ENCODE measurements at places on chromosomes 1 and 21. TPM values are rescaled to one million over a fixed set of nuclear protein-coding genes. Genes with fewer than 3 reads are reported as not detected.

DNA sequence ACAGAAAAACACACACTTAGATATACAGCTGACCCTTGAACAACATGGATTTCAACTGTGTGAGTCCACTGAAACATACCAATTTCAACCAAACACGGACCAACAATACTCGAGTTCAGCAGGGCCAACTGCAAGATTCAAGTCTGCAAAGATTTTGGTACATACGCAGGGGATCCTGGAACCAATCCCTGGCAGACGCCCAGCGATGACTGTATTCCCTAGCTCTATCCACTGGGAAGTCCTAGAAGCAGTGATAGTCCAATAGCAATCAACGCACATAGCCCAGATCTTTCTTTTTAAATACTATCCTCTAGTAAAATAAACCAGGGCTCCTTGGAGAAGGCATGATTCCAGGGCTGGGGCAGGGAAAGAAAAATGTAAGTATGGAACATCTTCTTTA is 9.0 kb downstream of the DDX59 start:
- DNase-seq = no peak

GRCh38 chr1:209431813-209432442 is 151.6 kb upstream of the CAMK1G start:
- DNase-seq = no peak

DNA sequence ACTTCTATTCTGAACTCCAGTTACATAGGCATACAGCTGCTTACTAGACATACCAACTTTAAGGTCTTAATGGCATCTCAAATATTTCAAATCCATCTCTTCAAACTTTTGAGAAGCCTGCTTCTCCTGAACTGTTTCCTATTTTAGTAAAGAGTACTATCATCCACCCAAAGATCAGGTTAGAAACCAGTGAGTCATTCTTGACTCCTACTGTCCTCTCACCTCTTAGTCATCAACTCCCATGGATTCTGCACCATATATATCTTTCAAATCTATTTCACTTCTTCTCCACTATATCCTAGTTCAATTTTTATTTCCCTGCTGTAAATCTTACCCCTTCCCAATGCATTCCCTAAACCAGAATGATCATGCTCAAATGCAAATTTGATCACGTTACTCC is 18.1 kb upstream of the BEND5 start:
- no peak for DNase-seq

- DNase-seq = peak; percentile 28
These were observed 104.4 kb downstream of the PIK3R3 start for GRCh38 chr1:46027788-46028573.

- no peak for DNase-seq
These were observed 23.6 kb downstream of the ATP2B4 start for GRCh38 chr1:203649999-203650836.

- no peak for DNase-seq
These were observed 291.3 kb downstream of the TM2D1 start for GRCh38 chr1:61433646-61434045.

DNA sequence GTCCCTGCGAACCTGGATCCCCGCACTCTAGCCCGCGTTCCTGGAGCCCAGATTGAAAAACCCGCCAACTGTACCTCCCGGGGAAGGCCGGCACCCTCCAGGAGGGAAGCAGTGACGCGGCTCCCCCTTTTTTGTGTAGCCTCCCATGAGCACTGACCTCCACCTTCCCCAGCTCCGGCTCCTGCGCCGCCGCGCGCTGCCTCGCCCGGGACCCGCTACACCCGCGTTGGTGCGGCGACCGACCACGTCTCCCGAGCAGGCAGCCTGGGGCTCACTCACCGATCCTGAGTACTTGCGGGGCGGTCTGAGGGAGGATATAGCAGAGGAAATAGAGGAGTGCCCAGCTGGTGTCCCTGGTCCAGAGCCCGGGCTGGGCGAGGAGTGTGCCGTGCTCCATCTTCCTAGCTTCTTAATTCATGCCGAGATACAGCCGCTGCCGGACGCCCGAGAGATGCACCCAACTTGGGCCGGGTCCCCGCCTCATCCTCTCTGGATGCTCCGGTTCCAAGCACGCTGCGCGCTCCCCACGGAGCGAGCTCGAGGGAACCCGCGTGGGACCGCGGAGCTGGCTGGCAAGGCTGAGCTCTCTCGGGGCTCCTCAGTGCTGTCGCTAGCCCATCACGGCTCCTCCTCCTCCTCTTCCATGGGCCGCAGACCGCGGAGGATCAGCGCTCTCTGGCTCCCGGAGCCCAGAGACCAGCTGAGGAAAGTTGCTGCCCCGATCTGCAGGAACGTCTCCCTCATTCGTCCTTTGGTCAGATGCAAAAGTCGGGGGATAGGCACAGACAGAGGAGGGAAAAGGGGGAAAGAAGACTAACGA is 482 bp downstream of the GRIK1 start:
- no peak for DNase-seq

GRCh38 chr1:53371851-53372250 is 44.0 kb upstream of the LRP8 start:
- no peak for DNase-seq

DNA sequence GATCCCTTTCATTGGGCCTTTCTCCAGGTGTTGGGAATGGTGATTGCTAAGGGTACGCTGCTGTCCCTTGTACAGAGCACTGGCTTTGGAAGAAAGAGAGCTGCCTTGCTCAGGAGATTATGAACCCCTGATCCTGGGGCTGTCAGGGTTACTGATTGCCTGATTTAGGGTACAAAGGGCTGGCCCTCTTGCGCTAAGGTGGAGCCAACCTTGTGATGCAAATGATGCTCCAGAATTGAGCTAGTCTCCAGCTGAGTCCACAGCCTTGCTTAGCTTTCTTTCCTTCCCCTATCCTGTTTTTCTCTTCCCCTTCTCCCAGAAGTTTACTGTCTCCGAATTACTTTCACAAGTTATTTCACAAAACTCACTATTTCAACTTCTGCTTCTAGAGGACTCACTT is 334.7 kb downstream of the AMY1C start:
- no peak for DNase-seq

- no peak for DNase-seq
These were observed 26.2 kb downstream of the UBASH3A start for GRCh38 chr21:42429856-42430255.

DNA sequence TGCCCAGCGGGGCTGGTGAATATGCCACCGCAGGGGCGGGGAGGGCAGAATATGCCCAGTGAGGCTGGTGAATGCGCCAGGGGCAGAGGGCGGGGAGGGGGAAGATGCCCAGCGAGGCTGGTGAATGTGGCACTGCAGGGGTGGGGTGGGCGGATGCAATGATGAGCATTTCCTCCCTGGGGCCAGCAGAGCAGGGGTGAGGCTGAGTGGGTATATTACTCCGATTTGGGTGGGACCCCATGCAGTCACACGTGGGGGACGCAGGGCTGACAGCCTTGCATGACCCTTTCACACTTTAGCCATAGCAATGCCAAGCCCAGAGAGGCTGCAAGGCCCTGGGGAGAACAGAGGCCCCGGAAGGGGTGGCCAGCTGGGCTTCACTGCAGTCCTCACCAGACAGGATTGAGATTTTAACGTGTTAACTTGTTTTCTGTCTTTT is 9.3 kb upstream of the SLX9 start:
- DNase-seq = no peak

The FMO5 gene
- 3.4 TPM for total RNA-seq

DNA sequence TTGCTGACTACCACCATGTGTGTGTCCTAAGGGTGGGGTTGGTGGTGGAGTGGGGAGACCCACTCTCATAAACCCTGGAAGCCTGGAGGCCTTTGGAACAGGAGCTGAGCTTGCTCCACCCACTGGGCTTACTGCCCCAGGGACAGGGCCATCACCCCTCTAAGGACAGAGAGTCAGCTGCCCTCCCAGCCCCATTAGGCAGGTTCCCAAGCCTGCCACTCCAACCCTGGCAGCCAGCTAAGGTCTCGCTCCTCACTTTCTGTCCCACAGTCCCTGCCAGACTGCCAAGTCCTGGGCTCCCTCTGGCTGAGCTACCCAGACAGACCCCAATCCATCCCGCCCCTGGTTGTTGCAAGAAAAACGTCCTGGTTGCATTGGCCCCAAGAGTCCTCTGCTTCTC is 3.8 kb downstream of the NT5C1A start:
- no peak for DNase-seq

DNA sequence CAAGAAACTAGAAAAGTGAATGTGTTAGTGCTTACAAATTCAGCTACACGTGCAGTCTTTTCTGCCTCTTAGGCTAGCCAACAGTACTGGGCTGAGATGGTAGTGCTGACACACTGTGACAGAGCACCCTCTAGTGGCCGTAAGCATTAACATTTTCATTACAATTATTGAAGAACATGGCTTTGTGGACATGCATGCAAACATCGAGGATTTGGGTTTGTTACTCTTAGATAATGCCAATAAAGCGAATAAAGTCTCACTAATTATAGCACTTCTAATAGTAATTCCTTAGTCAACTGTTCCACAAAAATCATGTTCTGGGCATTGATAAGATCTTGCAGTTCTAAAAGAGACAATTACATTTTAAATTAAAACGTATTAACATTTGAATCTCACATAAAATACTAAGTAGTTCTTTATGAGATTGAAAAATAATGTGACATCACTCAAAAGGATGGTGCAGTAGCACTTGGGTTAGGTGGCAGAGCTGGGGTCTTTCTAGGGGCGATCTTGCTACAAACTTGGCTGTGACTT is 47.1 kb downstream of the MYSM1 start:
- DNase-seq = no peak

The OR2AK2 gene
- total RNA-seq = not detected

- DNase-seq = no peak
These were observed 14.3 kb upstream of the GPR157 start for GRCh38 chr1:9143250-9143649.

DNA sequence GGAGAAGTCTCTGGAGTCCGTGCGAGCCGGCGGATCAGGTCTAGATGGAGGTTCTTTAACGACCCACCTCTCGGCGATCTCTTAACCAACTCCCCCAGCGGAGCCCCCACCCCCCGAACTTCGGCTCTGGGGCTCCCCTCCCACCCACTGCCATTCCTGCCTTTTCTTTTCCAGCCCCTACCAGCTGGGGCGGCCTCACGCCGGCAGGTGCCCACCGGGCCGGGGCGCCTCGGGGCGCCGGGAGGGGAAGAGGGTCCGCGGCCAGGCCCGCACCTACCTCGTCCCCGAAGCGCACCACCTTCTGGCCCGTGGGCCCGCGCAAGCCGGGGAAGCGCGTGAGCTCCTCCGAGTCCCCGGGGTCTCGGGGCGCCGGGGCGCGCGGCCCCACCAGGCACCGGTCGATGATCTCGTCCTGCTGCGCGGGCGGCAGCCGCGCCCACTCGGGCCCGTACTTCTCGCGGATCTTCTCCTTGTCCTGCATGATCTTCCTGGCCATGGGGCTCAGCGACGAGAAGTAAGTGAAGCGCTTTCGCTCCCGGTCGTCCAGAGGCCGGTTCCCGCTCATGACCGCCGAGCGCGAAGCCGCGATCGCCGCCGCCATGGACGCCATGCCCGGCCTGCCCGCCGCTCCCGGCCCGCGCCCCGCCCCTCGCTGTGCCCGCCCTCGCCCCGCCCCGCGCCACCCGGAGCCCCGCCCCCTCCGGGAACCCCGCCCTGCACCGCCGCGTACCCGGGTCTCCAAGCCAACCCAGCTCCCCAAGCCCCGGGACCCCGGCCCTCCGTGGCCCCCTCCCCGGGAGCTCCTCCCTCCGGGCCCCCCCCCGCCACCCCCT is at the start of gene C1orf198:
C1orf198 (minus strand) TSS at position 619 of the 833 bp plus-strand sequence; CDS start at position 610, 9 bp downstream.
- DNase-seq = no peak

DNA sequence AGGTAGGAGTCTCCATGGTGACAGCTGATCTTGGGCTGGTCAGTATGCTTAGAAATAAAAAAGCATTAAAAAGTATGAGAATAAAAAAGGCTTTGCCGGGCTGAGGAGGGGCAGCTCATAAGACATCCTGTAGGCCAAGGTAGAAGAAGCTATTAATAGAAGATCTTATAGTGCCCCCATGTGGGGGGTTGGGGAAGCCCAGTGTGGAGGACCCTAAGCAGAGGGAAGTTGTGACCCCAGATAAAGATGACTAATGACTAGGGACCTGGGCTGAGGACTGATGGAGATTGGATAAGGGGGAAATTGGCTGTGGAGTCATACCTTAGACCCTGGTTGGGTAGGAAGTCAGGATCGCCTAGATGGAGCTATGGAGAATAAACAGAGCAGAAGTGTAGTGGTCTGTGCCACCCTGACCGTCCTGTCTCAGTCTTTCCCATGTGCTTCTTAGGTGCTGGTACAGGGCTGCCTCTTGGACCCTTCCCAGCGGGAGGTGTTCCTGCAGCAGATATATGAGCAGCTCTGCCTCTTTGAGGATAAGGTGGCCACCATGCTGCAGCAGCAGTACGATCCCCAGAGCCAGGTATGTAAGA is 25.0 kb downstream of the SZT2 start:
- DNase-seq = no peak

DNA sequence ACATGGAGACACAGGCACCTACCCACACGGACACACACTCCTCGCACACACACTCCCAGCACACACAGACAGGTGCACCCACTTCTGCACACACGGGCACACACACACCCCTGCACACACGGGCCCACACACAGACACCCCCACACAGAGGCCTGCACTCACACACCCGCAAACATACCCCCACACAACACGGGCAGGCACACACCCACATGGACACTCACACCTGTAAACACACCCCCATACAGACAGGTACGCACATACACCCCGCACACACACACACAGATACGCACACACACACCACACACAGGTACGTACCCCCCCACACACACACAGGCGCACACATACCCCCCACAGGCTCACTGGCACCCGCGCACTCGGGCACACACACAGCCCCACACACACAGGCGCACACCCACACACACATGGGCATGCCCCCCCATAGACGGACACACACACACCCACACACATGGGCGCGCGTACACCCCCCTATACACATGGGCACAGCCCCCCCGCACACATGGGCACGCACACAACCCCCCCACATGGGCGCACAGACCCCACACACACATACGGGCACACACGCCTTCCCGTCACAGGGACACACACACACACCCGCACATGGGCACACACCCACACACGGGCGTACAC is 6.1 kb downstream of the ATAD3A start:
- DNase-seq = no peak

The VSIG8 gene
- total RNA-seq = not detected

The KCND3 gene
- 8.1 TPM for total RNA-seq

The PRKAA2 gene
- total RNA-seq = 3.7 TPM

The IFNGR2 gene
- 89.6 TPM for total RNA-seq

DNA sequence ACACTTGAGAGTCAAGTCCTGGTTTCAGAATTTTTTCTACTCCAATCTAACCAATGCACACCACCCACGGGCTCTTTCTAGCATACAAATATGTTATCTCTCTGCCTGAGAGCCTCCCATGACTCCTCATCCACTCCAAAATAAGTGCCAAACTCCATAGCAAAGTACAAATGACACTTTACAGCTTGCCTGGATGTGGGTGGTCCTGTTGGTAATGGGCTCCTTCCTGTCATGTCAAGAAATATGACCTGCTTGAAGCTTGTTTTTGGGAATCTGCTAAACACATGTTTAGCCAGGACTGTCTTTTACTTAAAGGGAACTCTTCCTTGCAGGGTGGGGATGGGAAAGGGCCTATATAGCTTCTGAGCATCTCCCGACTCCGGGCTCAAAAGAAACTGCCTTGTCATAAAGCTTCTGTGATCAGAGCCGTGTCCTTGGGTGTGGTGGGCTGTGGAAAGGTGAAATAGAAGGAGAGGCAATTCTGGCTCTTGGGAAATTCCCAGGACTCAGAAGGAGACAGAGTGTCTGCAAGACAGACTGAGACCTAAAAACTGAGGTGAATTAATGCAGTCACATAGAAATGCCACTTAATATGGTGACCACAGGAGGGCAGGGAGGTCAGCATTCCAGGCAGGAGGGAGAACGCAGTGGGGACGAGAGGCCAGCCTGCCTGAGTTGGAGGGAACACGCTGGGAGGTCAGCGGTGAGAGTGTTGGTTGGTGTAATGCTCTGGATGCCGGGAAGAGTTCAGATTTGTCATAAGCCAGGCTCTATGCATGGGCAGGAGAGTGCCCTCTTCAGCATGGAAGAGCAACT is 6.1 kb upstream of the IGFN1 start:
- no peak for DNase-seq

The AIRE gene
- 0.25 TPM for total RNA-seq

The CHRM3 gene
- total RNA-seq = 1.2 TPM
